ENCODE measurements at places on chromosomes 6 and 20.

- no peak for DNase-seq
Observed at GRCh38 chr6:130026859-130027258, 8.5 kb downstream of the L3MBTL3 start.

GRCh38 chr6:40579101-40579500, 8.1 kb downstream of the LRFN2 start:
- no peak for DNase-seq

- DNase-seq: peak; percentile 84
Observed at GRCh38 chr6:163335671-163336545, 78.6 kb upstream of the QKI start.

DNA sequence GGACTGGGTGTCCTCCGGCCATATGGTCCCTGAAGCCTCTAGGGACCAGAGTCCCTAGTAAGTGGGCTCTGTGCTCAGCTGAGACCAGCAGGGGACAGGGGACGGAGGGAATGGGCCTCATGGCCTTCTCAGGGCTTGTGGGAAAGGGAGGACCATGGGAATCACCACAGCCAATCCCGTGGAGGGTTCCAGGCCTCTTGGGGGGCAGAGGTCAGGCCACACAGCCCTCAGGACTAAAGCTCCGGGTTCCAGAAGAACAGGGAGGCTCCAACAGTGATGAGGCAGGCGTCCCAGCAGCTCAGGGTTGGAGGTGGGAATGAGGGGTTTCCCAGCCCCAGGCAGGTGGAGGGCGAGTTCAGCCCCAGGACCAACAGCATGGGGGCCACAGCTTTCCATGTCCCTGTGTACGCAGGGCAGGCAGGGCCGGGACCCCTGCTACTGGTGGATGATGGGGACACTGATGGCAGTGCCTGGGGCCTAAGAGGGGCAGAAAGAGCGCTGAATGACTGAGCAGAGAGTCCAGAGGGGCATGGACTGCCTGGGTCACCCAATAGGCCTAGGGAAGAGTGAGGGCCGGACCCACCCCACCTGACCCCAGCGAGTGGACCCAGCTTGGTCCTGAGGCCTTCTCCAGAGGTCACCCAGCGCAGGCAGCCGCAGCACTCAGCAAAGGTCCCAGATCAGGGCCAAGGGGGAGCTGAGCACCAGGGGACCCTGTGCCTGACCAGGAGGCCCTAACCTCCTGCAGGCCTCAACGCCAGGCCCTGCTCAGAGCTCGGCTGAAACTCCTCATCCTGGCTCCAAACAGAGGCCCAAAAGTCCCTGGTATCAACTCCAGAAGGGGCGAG, 8.8 kb downstream of the MYL9 start:
- DNase-seq: no peak

DNA sequence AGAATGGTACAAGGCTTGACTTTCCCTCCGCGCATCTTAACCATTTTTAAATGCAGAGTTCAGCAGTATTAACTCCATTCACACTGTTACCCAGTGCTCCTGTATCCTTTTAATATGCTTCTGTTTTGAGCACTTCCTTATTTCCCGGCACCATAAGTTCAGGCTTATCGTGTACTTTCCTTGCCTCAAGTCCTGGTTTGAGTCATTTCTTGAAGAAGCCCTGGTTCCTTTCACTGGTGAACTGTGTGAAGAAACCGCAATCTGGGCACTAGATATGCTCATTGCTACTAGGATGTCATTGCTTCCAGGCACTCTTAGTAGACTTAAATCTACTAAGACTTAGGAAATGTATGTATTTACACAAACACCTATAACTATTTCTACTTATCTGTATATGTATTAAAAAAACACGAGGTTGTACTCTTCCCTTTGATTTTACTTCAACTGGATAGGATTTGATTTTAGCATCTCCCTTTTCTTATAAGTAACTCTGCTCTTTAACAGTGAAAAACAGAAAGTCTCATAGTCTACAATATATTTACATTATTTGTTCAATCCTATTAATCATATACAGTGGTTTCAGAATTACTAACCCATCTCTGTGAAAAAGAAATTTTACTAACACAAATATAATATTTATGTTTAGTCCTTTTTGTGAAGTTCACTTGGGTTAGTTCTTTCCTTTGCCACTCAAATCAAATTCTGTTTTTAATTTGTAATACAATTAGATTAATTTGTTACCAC, 135.5 kb downstream of the CDKAL1 start:
- DNase-seq: no peak

- no peak for DNase-seq
Observed at GRCh38 chr6:57087916-57088315, 2.1 kb upstream of the ZNF451 start.

- DNase-seq: no peak
Observed at GRCh38 chr6:169857343-169858292, 106.2 kb downstream of the ERMARD start.

GRCh38 chr6:139839506-139840156, 465.2 kb upstream of the CITED2 start:
- peak; percentile 26 for DNase-seq

DNA sequence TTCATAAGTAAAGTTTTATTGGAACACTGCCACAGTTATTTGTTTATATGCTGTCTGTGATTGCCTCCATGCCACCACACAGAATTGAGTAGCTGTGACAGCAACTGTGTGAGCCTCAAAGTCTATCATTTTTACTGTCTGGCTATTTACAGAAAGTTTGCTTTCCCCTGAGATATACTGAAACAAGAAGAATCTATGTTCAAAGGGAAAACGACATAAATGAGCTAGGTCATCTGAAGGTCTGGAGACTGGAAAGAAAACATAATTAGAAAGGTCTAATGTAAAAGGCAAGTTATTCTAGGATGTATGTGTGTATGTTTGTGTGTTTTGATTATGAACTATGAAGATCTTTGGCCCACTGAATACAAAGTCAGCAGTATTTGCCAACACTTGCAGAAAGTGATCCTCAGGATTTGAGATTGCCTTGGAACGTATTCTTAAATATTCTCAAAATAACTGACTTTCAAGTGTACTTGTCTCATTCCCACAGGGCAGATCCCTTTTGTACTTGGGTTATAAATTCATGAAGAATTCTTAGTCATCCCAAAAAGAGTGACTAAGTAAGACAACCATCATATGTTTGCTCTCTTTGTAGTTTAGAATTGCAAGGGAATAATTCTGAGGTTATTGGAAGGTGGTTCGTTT, 677.7 kb downstream of the DOK5 start:
- DNase-seq: no peak

- DNase-seq: no peak
Observed at GRCh38 chr20:1926237-1926636, 31.0 kb downstream of the SIRPA start.

DNA sequence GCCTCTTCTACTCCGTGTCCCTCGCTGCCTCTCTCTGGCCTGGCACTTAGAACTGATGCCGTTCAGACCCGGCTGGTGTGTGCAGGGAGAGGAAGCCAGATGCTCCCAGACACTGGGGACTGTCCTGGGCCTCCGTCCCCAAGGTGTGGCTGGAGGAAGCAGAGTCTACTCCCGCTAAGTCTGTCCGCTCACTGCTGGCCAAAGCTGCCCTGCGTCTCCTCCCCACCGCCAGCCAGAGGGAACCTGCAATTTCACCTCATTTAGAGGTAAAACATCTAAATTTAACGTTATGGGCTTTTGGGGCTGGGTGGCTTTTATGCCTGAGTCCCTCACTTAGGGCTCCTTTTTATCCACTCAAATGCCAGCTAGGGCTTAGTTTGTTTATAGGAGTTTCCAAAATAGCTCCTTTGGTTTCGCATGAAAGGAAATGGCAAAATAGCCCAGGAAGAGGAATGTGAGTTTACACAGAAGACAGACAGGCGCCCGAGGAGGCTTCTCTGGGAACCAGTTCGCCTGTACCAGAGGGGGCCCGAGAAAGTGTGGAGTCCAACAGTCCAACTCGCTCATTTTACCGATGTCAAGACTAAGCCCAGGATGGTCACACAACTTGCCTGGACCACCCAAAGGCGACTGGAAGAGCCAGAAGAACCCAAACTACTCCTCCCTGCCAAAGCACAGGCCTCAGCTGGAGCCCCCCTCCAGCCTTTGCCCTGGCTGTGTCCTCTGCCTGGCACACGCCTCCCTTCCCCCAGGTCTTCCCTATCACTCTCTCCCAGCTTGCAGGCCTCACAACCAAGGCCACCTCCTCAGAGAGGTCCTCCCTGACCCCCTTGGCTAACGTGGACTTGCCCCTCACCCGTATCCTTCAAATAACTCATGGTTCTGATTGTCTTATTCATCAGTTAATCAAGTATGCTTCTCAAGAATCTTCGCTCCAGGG, 54.5 kb downstream of the RIPOR3 start:
- DNase-seq: no peak

DNA sequence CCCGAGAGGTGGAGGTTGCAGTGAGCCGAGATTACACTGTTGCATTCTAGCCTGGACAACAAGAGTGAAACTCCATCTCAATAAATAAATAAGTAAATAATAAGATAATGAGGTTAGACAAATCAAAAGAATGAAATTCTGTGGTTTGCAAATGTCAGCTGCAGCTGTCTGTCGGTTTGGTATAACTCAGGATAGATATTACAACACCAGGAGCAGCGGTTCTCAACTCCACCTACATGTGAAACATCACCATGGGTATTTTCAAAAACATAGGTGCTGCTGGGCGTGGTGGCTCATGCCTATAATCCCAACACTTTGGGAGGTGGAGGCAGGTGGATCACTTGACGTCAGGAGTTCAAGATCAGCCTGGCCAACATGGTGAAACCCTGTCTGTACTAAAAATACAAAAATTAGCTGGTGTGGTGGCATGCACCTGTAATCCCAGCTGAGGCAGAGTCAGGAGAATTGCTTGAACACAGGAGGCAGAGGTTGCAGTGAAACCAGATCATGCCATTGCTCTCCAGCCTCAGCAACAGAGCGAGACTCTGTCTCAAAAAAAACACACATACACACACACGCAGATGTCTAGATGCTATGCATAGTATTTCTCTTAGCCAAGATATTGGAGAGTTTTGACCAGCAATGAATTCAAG, 126.1 kb upstream of the LAMP5 start:
- DNase-seq: no peak

DNA sequence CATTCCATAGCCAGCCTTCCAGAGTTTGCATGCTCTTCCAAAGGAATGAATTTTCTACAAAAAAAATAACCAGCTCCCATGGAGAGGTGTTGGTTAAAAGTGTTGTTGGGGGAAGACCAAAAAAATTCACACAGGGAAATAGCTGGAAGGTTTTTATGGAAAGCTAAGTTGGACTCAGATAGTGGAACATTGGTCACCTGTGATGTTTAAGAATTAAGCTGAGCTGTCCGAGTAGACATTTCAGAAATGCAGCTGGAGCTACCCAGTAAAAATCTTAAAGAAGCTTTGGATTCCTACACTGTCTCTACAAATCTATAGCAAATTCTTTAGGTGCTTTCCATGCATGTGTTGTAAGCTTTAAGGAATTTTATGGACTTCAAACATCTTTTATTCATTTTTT, 155.5 kb downstream of the THBS2 start:
- DNase-seq: no peak

GRCh38 chr20:12028771-12029170, 111.1 kb downstream of the BTBD3 start:
- no peak for DNase-seq

DNA sequence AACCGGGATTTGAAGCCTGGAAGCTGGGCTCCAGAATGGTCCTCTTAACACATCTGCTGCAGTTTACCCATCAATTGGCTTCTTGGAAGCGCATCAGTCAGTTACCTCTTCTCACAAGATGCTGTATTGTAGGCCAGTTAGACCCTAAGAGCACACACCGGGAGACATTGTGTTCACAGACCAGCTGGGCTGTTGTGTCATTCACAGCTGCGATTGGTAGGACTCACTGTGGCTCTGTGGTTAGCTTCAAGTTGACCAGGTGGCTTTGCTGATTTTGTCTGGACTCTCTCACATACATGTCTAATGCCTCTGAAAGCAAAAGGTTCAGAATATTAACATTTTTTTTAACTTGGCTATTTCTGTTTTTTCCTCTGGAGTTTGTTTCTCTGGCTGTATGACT, 64.8 kb downstream of the SNX9 start:
- no peak for DNase-seq

- peak; percentile 27 for DNase-seq
Observed at GRCh38 chr6:45514454-45515230, 136.9 kb upstream of the SUPT3H start.

- DNase-seq: no peak
Observed at GRCh38 chr6:53315086-53315724, 33.5 kb downstream of the ELOVL5 start.

GRCh38 chr6:6152060-6152459, 145.3 kb upstream of the NRN1 start:
- DNase-seq: no peak

- DNase-seq: no peak
Observed at GRCh38 chr6:79538106-79538971, 1.1 kb upstream of the LCA5 start.

DNA sequence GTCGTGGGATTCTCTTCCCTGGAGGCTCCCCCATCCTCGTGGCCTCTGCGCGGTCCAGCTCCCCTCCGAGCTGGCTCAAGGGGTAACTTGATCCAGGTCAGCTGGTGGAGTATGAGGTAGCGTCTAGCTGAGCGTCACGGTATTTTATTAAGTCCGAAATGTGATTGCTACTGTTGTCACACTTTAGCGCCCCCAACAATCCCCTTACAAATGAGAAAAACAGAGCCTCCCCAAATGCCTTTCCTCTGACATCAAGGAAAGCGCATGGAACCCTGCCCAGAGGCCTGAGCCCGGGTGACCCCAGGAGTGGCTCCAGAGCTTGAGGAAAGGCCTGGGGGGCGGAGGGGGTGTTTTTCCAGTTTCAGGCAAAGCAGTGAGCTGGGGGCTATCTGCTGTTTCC, 192.4 kb downstream of the ZMYND8 start:
- DNase-seq: no peak

DNA sequence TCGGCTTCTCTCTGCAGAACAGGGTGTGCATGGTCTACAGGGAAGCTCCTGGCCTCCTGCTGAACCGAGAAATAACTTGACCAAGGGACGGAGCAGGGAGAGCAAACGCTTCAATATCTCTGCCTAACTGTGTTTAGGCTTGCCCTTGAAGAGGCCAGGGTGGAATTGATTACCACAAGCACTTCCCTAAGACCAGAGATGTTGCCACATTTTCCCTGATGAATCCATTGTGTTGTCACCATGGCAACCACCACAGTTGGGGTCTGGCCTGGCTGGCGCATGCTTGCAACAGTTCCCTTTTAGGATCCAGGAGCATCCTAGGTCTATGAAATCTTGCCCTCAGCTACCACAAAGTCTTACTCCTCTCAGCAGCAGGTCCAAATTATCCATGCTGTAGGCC, 213.5 kb upstream of the SULF2 start:
- no peak for DNase-seq

- DNase-seq: no peak
Observed at GRCh38 chr6:54700158-54700557, 146.4 kb upstream of the FAM83B start.

GRCh38 chr6:87180105-87180728, 24.9 kb downstream of the ZNF292 start:
- DNase-seq: no peak

DNA sequence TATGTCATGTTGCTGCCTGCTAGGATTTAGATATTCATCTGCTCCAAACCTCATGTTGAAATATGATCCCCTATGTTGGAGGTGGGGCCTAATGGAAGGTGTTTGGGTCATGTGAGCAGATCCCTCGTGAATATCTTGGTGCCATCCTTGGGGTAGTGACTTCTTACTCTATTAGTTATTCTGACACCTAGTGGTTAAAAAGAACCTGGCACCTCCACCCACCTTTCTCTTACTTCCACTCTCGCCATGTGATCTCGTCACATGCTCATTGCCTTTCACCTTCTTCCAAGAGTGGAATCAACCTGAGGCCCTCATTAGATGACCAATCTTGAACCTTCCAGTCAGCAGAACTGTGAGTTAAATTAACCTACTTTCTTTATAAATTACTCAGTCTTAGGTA, 549.4 kb upstream of the SYNCRIP start:
- DNase-seq: peak; percentile 0

All from brain microvascular endothelial cell (primary cell).